Breast epithelium (tissue), 4 donors: ENCODE measurements at places on chromosomes 2 and 18. TPM values are rescaled to one million over a fixed set of nuclear protein-coding genes. Genes with fewer than 3 reads are reported as not detected.

DNA sequence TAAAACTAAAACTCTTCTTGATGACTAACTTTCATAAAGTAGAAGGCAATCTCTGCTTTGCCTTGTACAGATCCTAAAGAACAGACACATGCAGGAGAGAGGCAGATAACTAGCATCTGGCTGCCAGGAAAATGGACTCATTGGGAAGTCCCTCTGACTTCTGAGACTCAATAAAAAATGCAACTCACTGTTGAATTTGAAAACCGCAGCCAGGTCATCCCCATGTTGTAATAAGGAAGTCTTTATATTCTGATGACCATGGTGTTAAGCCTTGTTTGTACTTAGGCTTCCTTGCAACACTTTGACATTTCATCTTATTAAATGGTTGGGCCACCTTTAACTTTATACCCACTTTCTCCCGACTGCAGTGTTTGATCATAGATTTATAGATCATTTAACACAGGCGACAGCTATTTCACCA, 375.1 kb upstream of the KCNH7 start:
- H3K4me1 ChIP-seq: no peaks in the 10 kb centered on the region
- peak overlapping the region; percentile 69 for H3K27ac ChIP-seq
- no peaks in the 10 kb centered on the region for H3K27me3 ChIP-seq

Gene CTAGE1
- total RNA-seq: not detected

DNA sequence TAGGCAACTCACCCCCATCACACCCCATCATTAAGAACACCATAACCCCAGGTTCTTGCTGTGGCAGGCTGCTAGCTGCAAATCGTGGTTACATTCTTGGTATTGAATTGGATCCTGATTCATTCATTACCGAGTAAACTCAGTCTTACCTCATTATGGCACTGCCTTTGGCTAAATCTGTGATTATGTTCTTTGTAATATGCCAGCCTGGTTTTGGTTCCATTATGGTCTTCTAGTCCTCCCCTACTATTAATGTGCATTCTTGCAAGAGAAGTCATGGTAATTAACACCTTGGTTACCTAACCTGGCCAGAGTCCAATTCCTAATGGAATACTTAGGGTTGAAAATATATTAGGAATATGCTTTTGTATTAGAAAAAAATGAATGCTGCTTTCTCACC, 258.9 kb upstream of the APCDD1 start:
- H3K36me3 ChIP-seq: no peaks in the 10 kb centered on the region
- no peaks in the 10 kb centered on the region for H3K27me3 ChIP-seq
- H3K4me3 ChIP-seq: no peak overlapping the region

Gene ARHGAP15
- 13.4 TPM for total RNA-seq

DNA sequence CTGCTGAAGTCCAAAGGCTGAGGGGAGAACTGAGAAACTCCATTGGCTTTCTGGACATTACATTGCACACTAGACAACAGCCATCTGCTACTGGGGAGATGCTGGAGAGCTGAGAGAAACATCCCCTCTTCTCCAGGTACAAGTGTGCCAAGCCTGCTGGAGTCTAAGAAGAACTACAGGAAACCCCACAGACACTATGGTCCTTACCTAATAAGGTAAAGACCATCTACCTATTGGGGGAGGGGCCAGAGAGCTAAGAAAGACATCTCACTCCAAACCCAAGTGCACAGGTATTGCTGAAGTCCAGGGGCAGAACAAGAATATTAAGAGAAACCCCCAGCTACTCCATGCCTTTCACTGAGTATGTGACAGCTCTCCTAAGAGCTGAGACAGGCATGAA, 338.7 kb upstream of the NCKAP5 start:
- DNase-seq: no peak
- H3K4me1 ChIP-seq: no peaks in the 10 kb centered on the region
- H3K27ac ChIP-seq: no peak overlapping the region
- H3K4me3 ChIP-seq: no peak overlapping the region
- H3K36me3 ChIP-seq: no peaks in the 10 kb centered on the region

GRCh38 chr2:64941801-64942200, 47.4 kb upstream of the SLC1A4 start:
- no peaks in the 10 kb centered on the region for H3K4me1 ChIP-seq
- H3K27ac ChIP-seq: no peak overlapping the region
- H3K27me3 ChIP-seq: no peaks in the 10 kb centered on the region
- no peak for DNase-seq
- no peaks in the 10 kb centered on the region for H3K36me3 ChIP-seq
- no peak overlapping the region for H3K4me3 ChIP-seq

DNA sequence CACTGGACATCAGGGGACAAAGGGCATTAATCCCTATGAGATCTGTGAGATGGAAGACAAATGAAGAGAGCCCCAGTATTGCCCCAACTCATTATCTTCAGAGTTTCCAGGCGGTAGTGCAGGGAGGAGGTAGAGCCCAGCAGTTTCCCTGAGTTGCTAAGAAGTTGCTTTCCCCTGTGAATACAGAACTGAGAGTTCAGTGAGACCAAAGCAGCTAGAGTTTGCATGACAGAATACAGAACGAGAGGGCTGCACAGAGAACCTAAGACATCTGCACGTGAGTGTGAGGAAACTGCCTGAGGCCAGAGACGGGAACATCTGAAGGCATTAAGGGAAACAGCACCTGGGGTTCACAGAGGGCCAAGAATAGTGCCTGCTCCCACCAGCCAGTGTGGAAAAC, 18.1 kb upstream of the PGAP1 start:
- DNase-seq: no peak
- no peaks in the 10 kb centered on the region for H3K36me3 ChIP-seq

DNA sequence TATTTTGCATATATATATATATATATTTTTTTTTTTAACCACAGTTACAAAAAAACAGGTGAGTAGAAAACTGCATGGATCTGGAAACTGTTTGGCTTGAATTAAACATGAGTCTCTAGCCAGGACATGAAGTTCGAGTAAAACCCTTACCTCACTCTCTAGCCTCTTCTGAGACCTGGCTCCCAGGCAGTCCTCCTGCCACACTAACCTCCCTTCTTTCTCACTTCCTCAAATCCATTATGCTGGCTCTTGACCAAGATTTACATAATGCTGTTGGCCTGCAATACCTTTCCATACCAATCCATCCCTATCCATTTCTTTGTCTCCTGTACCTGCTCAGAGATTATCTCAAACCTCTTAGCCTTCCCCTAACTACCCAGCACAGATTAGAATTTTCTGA, 34.0 kb downstream of the PIGN start:
- no peaks in the 10 kb centered on the region for H3K4me1 ChIP-seq
- H3K27ac ChIP-seq: no peak overlapping the region
- no peaks in the 10 kb centered on the region for H3K27me3 ChIP-seq
- no peaks in the 10 kb centered on the region for H3K36me3 ChIP-seq
- DNase-seq: no peak

DNA sequence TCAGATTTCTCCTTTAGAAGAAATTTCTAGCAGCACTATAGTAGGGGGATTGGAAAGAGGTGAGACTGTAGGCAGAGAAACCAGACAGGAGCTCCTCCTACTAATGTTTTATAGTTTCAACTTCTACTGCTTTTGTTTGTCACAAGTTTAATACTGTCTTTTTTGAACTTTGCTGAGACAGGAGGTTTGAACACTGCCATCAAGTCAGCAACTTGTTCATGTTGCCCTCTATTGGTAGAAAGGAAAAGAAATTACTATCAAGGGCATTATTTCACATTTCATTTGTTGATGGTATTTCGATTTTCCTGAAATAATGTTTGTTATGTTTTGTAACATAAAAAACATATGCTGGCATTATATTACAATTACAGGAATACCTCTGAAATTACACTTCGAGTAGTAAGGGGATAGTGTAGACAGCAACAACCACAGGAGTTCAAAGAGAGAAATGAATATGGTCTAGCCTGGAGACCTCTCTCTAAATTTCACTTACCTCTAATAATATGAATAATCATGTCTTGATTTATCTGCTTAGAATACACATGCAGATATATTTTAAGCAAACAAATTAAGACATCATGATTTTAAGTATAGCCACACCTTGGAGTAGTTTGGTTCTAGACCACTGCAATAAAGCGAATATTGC, 12.4 kb upstream of the CCDC88A start:
- no peak for DNase-seq
- no peak overlapping the region for H3K4me3 ChIP-seq
- H3K4me1 ChIP-seq: no peaks in the 10 kb centered on the region
- no peak overlapping the region for H3K27ac ChIP-seq
- H3K27me3 ChIP-seq: no peaks in the 10 kb centered on the region

Gene TMEM182
- 5.3 TPM for total RNA-seq

Gene DPP10
- 0.32 TPM for total RNA-seq

DNA sequence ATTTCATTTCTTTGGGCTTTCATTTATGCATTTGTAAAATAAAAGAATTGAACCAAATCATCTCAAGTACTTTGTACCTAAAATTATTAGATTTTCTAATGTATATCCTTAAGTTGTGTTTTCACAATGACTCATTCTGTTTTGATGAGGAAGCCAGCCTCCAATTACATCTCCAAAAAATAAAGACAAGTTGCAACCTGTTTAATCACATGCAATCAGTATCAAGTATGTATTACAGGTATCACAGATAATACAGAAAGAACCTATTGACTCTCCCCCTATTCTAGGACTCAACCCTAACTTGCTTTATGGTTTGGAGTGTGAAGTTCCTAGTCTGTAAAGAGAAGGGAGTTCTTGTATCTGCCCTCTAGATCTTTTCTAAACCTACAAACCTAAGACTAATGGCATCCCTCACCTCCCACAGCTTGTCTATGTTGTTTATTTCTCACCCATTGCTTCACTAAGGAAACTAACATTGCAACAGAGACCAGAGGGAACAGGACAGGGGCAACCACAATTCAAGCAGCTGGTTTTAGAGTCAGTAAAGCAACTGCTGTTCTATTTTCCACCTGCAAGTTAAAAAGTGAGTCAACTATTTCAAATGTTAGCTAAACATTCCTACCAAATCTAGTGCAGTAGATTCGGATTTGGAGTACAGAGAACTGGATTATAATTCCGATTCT, 141.1 kb upstream of the ETAA1 start:
- no peak overlapping the region for H3K27ac ChIP-seq
- no peaks in the 10 kb centered on the region for H3K4me1 ChIP-seq
- no peaks in the 10 kb centered on the region for H3K27me3 ChIP-seq
- H3K36me3 ChIP-seq: no peaks in the 10 kb centered on the region
- no peak for DNase-seq

Gene ELOA2
- not detected for total RNA-seq

Gene UGT1A10
- total RNA-seq: not detected

DNA sequence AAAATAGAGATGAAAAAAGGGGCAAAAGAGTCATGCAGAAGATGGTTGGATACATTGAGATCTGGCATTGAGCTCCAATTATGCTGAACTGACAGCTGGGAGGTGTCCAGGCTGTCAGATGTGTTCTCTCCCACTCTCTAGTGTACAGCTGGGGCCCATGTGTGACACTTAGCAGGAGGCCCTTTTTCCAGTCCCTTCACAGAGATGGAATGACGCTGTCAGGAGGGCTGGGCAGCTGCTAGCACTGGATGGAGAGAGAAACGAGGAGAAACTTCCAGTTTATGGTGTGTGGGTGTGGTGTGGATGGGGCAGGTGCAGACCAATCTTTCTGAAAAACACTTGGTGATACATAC, 437.7 kb upstream of the HS6ST1 start:
- H3K4me3 ChIP-seq: no peak overlapping the region
- no peaks in the 10 kb centered on the region for H3K36me3 ChIP-seq
- H3K4me1 ChIP-seq: no peaks in the 10 kb centered on the region
- DNase-seq: no peak
- no peak overlapping the region for H3K27ac ChIP-seq

Gene PLEK
- 3.6 TPM for total RNA-seq

Gene LRRC30
- total RNA-seq: not detected

DNA sequence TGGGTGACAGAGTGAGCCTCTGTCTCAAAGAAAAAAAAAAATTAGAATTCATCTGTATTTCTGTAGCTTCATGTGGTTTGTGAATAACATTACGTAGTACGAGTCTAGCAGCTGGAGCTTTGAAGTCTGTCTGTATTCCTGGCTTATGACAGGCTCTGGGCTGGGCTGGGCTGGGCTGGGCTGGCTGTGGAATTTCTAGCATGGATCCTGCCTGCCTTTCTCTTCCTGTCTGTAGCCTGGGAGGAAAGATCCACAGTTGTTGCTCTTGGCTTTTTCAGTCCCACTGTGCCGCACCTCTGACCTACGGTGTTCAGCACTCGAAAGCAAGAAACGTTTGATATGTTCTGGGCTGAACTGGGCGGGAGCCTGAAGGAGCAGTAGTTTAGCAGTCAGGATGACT, 55.4 kb downstream of the BOLA3 start:
- no peaks in the 10 kb centered on the region for H3K27me3 ChIP-seq
- H3K4me1 ChIP-seq: no peaks in the 10 kb centered on the region
- DNase-seq: no peak
- no peaks in the 10 kb centered on the region for H3K36me3 ChIP-seq

DNA sequence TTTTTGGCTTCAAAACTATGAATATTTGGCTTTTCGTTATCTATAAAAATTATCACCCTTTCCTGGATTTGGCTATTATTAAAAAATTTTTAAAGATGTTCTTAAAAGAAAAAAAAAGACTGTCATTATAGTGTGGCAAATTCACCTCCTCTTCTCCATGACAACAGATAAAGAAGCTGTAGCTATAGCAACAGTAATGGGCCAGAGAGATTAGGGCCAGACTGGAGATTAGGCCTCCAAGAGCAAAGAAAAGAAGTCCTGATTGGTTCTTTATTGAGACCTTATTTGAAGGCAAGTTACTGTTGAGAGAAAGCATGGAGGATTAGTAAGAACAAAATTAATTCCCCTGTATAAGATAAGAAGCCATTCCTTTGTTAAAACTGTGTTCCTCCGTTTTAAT, 812.5 kb downstream of the DCC start:
- H3K4me1 ChIP-seq: no peaks in the 10 kb centered on the region
- no peak for DNase-seq
- no peaks in the 10 kb centered on the region for H3K36me3 ChIP-seq
- H3K27me3 ChIP-seq: no peaks in the 10 kb centered on the region
- no peak overlapping the region for H3K4me3 ChIP-seq

DNA sequence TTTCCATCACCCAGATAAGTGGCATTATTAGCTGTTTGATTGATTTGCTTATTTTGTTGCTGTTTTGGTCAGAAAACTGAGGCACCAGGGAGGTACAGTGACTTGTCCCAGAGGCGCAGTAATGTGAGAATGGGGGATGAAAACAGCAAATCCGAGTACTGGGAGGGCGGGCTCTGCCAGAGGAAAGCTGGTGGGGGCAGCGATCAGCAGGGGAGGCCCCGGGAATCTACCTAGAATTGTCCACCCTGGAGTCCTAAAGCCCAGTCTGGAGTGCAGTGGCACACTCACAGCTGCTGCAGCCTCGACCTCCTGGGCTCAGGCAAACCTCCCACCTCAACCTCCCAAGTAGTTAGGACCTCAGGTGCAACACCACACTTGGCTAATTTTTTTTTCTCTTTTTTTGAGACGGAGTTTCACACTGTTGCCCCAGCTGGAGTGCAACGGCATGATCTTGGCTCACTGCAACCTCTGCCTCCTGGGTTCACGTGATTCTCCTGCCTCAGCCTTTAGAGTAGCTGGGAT, 17.0 kb upstream of the PTMA start:
- DNase-seq: no peak
- H3K36me3 ChIP-seq: no peaks in the 10 kb centered on the region
- no peaks in the 10 kb centered on the region for H3K27me3 ChIP-seq
- no peak overlapping the region for H3K27ac ChIP-seq
- no peaks in the 10 kb centered on the region for H3K4me1 ChIP-seq

GRCh38 chr2:70922235-70923234, 13.2 kb upstream of the ATP6V1B1 start:
- H3K27me3 ChIP-seq: no peaks in the 10 kb centered on the region
- no peak overlapping the region for H3K27ac ChIP-seq
- no peaks in the 10 kb centered on the region for H3K4me1 ChIP-seq
- no peak for DNase-seq
- no peak overlapping the region for H3K4me3 ChIP-seq
- no peaks in the 10 kb centered on the region for H3K36me3 ChIP-seq

Gene KCNG2
- 1.6 TPM for total RNA-seq

Gene COLEC12
- total RNA-seq: 11.7 TPM

Gene CNDP2
- total RNA-seq: 104 TPM
